Ovary (tissue), 10 donors: ENCODE measurements at places on chromosomes 12 and 14. TPM values are rescaled to one million over a fixed set of nuclear protein-coding genes. Genes with fewer than 3 reads are reported as not detected.

The OR6J1 gene
- total RNA-seq: 0.05 TPM

The PRB2 gene
- total RNA-seq: not detected

The WNT5B gene
- 20.3 TPM for total RNA-seq

The BDKRB2 gene
- 0.87 TPM for total RNA-seq

The C12orf50 gene
- not detected for total RNA-seq
